Smooth muscle cell of the brain vasculature (primary cell): ENCODE measurements at places on chromosomes 4 and X.

DNA sequence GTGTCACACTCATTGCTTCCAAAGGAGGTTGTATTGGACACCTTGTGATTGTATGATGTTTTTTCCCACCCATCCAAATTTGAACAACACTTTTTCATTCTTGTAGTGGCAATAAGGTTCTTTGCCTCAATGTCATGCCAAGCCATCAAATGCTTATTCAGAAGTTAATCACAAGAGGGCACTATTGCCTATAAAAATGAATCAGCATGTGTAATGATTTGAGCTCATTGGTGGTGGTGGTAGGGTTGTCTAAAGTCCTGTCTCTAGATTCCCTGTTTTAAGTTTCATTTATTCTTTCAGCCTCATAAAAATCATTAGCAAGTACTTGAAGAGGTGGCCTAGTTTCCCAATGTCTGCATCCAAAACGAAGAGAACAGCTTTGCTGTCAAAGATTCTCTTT lies 37.0 kb downstream of the IRS4 start:
- DNase-seq = peak; percentile 7

GRCh38 chrX:103400931-103401330 lies 24.6 kb downstream of the BEX3 start:
- DNase-seq = no peak

- no peak for DNase-seq
Observed at GRCh38 chrX:47587906-47588735, 5.9 kb downstream of the TIMP1 start.

- no peak for DNase-seq
Observed at GRCh38 chr4:120007191-120007871, 59.3 kb downstream of the MAD2L1 start.

GRCh38 chr4:27819246-27819645 lies 958.6 kb downstream of the STIM2 start:
- no peak for DNase-seq

DNA sequence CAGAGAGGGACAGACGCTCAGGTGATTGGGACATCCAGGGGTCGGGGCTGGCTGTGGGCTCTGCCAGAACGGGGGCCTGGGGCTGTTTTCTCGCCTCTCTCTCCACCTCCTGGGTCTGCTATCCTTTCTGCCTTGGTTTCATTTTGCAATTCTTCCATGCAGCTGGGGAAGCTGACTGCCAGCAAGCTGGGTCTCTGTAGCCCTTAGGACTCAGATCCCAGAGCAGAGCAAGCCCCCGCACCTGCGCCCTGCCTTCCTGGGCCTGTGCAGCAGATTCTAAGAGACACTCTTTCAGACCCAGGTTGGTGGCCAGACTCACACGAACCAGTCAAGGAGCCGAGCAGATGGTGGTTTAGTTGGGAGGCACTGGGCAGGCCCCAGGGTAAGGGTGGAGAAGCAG lies 59.1 kb upstream of the GRPEL1 start:
- DNase-seq = no peak

DNA sequence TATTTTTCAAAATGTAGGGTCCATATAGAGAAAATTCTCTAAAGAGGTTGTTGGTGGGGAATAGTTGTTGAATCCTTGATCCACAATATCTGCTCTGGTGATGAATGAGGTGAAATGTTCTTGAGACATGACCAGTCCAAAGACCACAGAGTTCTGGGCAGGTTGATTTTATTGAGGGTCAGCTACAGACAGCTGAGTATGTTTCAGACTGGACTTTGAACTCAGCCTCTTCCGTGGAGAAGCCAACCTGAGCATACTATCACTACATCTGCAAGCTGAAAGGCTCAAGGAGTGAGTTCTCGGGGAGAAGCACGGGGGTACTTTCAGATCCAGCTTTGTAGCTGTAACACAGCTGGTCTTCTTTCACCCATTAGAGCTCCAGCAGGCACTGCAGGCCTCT lies 168.4 kb upstream of the NPY2R start:
- DNase-seq = no peak

DNA sequence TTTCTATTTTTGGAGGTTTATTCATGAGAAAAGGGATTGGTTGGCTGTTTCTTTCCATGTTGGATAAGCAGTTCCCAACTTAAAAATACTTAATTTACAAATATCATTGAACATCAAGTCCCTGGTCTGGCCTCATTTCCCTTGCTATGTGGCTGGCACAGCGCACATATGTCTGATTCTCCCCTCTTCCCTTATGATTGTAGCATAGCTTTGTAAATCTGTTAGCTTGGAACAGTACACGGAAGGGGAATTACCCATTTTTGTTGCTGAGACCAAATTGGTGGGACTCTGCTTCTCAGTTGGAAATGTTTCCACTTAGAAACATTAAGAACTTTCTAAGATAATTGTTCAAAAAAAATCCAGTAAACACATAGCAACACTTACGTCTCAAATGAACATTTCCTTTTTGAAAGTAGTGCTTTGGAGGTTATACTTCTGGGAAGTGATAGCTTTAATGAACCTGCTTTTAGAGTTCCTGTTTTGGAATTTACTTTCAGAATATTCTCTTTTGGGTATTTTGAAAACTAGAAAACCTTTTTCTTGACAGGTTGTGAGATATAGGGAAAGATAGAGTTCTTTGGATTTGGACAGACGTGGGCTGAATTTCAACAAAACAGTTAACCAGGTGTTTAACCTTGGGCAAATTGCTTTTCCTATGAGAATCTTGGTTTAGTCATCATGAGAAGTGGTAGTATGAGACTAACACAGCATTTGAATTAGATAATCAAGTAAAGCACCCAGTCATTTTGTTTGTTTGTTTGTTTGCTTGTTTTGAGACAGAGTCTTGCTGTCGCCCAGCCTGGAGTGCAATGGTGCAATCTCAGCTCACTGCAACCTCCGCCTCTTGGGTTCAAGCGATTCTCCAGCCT lies 47.3 kb downstream of the STIM2 start:
- DNase-seq = no peak

- DNase-seq = no peak
Observed at GRCh38 chr4:23084559-23085248, 392.0 kb downstream of the GBA3 start.

- no peak for DNase-seq
Observed at GRCh38 chrX:25072247-25072646, 56.5 kb upstream of the ARX start.

- no peak for DNase-seq
Observed at GRCh38 chr4:7209699-7210098, 17.4 kb downstream of the SORCS2 start.

DNA sequence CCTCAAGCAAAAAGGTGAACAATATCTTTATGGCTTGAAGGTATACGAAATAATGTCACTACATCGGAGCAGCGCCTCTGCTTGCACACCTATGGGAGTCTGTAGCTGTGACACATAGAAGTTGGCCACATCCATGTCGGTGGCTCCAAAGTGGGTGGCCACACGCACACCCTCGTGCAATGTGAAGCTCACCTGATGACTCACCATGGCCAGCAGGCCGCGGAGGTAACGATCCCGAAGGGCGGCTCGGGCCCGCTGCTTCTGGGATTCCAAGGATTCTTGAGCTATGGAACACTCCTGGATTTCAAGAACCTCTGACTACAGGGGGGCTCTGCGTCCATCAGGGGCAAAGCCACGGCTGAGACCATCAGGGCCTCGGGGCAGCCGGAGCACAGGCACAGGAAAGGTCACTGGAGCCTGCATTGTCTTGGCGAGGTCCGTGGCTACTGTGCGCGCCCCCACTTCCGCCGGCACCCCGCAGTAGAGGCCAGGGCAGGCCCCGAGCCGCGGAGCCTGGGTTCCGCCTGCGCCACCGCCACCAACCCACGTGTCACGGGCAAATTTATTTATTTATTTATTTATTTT lies 25.2 kb downstream of the NYX start:
- DNase-seq = no peak

DNA sequence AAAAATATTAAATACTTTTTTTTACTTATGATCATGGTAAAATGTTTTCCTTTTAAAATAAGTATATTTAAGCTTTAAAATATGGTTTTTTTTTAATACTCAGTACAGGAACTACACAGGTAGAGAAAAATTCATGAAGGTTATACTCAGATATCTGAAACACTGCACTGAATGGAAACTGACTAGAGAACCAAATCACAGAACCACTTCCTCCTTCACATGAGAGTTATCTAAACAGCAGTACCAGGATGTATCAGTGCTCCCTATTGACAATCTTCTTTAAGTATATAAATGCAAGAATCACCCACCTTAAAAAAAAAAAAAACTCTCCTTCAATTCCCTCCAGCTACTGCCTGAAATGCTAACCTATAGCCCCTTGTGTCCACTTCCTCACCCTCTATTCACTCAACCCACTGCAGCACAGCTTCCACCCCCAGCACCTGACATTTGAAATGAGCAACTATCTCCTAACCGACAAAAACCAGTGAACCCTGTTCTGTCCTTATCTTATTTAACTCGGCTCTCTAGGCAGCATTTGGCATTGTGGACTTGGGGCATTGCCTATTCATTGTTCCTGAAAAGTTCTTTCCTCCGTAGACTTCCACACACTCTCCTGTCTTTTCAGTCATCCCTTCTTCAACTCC lies 9.1 kb downstream of the SLC7A3 start:
- DNase-seq = no peak

GRCh38 chr4:21769404-21770147 lies 179.0 kb downstream of the KCNIP4 start:
- DNase-seq = no peak

DNA sequence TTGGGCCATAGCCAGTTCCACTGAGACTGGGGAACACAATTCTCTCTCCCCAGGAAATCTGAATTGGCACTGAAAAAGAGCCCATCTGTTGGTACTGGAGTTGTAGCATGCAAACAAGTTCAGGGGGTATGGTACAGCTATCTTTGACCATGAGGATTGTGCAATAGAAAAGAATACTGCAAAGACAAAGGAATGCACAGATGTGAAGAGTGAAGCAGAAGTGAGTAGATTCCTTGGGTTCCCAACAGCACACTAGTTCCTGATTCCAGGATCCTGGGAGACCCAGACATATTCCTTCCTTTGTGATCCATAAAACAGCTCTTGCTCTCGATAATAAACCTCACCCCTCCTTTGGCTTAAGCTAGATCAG lies 43.3 kb upstream of the CTAG2 start:
- no peak for DNase-seq

DNA sequence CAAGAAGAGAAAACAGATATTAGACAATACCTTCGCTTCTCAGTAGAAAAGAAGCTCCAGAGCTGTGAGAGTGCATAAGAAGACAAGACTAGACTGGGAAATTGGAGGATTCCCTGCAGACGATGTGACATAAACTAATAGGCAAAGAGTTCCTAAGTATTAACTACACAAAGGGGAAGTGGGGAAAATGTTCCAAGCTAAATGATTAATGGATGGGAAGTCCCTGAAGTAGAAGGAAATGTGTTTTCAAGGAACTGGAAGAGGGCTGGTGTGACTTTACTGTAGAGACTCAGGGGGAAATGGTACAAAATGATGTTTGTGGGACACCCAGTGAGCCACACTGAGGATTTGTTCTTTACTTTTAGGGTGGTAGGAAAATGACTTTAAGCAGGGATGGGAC lies 69.7 kb upstream of the DCLK2 start:
- DNase-seq = no peak

DNA sequence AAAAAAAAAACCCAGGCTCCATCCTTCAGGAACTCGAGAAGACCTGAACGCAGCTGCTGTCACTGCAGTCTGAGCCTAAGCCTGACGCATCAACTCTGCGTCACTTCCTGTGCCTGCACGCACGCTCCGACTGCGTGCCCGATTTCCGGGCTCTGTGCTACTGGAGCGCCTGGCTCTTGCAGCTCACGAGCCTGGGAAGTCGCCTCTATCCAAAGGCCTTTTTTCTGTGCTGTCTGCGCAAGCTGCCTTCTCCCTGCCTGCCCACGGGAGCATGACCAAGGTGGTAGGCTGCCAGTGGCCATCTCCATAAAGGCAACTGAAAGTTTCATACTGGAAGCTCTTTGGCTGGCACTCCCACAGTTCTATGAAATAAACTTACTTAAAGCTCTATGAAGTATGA lies 9.9 kb upstream of the GASK1B start:
- DNase-seq = no peak

DNA sequence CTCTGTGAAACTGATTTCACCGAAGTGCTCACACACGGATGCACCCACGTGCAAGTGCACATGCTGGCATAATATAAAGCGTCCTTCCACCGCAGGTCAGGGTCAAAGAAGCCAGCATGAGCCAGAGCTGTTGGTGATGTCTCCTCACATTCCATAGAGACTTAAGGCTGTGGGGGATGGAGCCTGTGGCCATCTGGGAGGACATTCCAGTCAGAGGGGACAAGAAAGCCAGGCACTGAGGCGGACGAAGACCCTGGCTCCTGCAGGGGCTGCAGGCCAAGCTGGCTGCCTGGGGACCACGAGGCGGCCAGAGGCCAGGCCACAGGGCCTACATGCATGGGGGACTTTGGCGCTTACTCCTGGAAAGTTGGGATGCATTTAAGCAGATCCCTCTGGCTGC lies 7.7 kb downstream of the RNF212 start:
- no peak for DNase-seq

DNA sequence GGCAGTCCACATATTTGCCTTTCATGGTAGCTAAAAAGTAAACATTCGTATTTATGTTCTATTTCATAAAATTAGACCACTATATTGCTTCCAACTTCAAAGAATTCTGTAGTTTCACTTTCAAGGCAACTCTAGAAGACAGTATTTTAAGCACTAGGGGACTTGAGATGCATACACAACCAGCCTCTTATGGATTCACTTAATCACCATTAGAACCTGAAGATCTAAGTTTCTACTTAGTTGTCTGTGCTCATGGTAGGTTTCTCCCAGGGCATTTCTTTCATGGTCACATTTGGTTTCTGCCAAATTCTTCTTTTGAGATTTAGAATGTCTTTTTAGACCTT lies 209.9 kb upstream of the HCCS start:
- DNase-seq = no peak

DNA sequence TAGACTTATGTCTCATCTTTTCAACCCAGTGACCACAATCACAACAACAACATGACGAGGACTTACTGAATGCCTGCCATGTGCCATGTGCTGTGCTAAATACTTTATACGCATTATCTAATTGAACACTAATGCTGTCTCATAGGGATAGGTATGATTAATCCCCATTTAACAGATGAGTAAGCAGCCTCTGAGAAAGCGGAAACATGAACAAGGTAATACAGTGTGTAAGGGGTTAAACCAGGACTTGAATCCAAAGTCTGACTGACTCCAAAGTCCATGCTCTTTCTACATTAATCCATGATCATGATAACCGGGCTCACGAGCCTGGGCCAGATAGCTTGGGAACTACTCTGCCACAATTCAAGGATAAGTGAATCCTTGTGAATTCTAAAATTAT lies 105.3 kb upstream of the MBNL3 start:
- DNase-seq = no peak

DNA sequence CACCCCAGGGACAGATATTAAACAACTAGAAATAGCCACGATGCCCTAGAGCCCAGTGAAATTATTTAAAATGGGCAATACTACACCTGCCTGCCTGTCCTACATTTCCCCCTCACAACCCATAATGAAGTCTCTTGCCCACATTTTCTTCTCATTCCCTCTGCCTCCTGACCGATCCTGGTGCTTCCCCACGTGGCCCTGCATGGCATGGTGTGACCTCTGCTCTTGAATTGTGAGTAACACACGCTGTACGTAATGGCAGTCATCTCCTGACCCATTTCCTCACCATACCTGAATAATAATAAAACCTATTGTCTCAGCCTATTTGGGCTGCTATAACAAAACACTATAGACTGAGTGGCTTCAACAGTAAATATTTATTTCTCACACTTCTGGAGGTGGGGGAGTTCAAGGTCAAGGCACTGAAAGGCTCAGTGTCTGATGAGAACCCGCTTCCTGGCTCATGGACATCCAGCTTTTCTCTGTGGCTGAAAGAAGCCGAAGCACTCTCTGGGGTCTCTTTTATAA lies 77.0 kb upstream of the ENPP6 start:
- no peak for DNase-seq

GRCh38 chrX:110204986-110205385 lies 112.9 kb downstream of the AMMECR1 start:
- no peak for DNase-seq
